ENCODE measurements at places on chromosomes 12 and 14.

- DNase-seq = no peak
These were observed 1.7 kb downstream of the CABP1 start for GRCh38 chr12:120642121-120642520.

- DNase-seq = no peak
These were observed 1.2 kb downstream of the FOS start for GRCh38 chr14:75279763-75280290.

DNA sequence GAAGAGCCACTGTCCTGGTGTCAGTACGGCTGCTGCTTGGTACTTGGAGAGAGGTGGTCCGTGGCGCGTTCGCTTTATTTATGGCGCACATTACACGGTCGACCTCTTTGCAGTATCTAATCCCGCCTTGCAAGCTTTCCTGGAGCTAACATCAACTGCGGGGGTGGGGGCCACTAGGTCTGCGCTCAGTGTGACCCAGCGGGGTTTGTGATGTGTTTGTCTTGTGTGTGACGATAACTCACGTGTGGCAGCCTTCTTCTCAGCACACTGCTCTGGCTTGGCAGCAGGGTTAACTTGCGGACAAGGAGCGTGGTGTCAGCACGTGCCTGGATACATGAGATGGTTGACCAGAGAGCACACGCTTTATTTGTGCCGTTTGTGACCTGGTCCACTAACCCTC is 122.2 kb upstream of the RTL1 start:
- no peak for DNase-seq

DNA sequence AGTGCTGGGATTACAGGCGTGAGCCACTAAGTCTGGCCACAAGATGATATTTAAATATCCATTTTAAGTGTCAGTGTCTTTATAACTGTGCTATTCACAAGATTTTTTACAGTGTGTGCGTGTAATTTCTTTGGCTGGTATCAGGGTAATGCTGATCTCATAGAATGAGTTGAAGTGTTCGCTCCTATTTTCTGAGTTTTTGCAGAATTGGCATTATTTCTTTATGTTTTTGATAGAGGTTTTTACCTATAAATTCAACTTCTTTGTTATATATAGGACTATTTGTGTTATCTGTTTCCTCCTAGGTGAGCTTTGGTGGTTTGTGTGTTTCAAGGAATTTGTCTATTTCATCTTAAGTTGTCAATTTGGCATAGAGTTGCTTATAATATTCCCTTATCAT is 45.6 kb downstream of the FOXN4 start:
- no peak for DNase-seq

DNA sequence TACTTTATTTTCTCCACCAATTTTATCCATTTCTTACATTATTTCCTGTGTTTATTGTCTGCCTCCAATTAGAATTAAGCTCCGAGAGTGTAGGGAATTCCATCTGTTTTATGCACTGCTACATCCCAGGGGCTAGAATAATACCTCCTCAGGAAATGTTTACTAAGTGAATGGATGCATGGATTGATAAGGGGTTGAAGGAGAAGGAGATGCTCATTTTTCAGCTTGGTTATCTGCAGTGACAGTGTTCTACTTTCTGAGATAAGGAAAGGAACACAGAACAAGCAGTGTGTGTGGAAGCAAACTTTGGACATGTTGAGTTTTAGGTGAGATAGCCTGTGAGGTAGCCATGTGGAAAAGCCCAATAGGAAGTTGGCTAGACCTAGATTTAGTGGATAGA is 164.6 kb upstream of the HMGA2 start:
- DNase-seq = no peak

DNA sequence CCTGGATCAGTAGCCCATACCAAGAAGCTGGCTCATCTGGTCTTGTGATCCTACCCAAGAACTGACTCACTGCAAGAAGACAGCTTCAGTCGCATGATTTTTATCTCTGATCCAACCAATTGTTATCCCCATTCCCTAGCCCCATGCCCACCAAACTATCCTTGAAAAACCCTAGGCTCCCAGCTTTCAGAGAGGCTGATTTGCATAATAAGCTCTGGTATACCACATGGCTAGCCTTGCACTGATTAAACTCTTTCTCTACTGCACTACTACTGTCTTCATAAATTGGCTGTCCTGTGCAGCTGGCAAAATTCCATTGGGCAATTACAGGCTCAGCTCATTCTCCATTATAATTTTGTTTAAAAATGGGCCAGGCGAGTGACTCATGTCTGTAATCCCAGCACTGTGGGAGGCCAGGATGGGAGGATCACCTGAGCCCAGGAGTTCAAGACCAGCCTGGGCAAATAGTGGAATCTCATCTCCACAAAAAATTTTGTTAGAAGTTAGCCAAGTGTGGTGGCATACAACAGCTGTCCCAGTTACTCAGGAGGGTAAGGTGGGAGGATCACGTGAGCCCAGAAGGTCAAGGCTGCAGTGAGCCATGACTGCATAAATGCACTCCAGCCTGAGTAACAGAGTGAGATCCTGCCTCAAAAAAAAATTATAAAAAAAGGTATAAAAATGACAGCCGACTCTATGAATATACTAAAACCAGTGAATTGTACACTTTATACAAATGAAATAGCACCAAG is 76.7 kb upstream of the EIF5 start:
- no peak for DNase-seq

DNA sequence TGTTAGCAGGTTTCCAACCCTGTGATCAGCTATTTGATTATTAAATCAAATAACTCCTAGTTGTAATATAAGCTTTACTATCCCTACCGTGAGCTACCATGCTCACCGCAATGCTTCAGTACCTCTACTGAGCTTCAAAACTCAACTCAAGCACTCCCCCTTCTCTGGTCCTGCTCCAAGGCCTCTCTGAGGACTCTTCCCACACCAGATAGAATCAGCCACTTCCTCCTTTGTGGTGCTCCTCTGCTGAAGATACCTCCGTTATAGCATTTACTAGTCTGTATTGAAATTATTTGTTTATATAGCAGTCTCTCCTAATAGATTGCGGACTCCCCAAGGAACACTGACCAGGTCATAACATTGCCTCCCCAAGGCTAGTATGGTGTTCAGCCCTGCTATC is 17.5 kb downstream of the AREL1 start:
- no peak for DNase-seq

GRCh38 chr12:1835211-1836131 is 15.1 kb downstream of the LRTM2 start:
- no peak for DNase-seq

DNA sequence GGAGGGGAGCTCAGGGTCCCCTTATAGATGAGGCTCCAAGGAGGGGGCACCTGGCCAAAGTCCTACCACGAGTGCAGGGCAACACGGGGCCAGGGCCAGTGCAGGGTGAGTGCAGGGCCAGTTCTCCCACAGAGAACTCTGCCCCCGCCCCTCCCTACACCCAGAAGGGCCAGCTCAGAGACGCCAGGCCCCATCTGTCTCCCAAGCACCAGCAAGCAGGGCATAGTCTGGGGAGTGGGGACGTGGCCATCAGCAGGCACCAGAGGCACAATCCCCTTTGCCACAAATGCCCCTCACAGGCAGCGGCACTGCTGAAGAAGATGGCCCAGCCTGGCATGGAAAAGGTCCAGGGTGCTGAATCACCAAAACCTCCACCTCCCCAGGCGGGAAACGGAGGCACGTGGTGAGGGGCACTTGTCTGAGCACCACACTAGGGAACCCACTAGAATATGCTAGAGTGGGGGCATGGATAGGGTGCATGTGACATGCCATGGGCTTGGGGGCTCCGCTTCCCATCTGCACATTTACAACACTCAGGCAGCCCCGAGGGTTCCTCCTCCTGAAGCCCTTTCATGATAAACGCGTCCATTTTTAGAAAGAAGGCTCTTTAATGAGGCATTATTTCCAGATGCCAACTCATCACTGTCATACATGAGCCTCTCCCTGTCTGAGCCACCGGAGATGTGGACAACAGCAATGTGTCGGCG is 17.8 kb downstream of the CCDC85C start:
- DNase-seq = no peak

DNA sequence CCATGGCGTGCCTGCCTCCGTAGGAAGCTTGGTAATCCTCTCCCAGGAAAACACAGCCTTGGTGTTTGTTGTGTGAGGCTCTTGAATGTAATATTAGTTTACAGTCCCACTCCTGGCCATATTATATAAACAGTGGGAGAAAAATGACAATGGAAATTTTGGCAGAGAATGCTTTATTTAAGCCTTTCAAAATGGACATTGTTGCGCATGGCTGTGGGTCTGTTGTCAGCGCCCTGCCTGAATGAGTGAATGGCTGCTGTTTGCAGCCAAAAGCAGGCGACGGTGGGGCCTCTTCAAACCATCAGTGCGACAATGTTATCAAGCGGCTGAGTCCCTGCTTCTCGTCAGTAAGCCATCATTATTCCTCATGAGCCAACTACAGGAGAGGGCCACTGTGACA is 201.8 kb upstream of the RMST start:
- no peak for DNase-seq

- no peak for DNase-seq
These were observed 361.3 kb upstream of the TMTC1 start for GRCh38 chr12:30144777-30145683.

DNA sequence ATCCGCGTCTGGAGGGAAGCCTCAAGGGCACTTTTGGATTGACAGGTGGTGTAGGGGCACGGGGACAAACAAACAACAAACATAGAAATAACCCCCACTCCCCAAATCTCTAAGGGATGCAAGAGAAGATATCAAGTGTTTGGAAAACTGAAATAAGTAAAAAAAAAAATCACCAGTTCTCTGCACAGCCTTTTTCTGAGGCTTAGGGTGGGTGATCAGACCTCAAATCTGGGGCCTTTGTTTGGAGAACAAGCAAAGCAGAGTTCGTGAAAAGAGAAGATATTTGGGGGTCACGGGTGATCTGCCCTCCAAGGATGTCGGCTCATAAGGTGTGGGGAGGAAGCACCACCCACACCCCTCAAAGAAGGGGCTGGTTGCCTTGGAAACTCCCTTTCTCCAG is 10.7 kb downstream of the TBX5 start:
- DNase-seq = no peak

GRCh38 chr14:34457186-34457585 is 4.9 kb downstream of the SPTSSA start:
- no peak for DNase-seq

DNA sequence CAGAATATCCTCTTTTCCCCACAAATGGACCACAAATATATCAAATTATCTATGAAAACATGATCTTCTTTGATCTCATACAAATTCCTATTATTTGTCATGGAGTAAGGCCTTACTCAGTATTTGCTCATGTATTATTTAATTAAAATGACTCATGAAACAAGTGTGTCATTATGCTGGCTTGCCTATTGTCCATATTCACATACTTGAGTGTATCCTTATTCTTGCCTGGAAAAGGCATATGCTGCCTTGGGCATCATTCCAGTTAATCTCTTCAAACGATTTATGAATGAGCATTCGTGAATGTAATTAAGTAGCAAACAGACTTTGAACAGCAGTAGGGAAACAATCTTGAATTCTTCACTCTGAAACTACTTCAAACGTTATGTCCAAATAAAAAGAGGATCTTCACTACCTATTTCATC is 22.6 kb upstream of the SNRPF start:
- DNase-seq = no peak

- no peak for DNase-seq
These were observed 867 bp downstream of the C12orf42 start for GRCh38 chr12:103494734-103495468.

DNA sequence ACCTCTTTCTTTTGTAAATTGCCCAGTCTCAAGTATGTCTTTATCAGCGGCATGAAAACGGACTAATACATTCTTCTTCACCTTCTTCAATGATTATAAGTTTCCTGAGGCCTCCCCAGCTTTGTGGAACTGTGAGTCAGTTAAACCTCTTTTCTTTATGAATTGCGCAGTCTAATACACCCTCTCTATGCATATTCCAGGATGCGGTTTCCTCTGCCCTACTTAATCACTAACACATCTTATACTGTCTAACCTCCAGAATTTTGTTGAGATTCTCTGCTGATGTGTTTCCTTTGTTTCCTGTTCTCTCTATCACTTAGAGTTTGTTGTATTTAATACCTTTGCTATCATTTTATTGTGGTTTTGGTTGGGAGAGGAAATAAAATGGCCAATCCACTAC is 145.4 kb downstream of the AEBP2 start:
- no peak for DNase-seq
